ENCODE measurements at places on chromosomes 3 and 15.

- no peak for DNase-seq
Observed at GRCh38 chr15:55743729-55744655, 1.0 kb upstream of the PRTG start.

- no peak for DNase-seq
Observed at GRCh38 chr3:58567251-58567515, 10.0 kb downstream of the FAM107A start.

GRCh38 chr3:112459750-112460149, 39.5 kb downstream of the BTLA start:
- DNase-seq: no peak

GRCh38 chr3:30269751-30270445, 336.5 kb upstream of the TGFBR2 start:
- DNase-seq: peak; percentile 42

GRCh38 chr3:155753038-155753639, 8.3 kb upstream of the PLCH1 start:
- peak; percentile 45 for DNase-seq

DNA sequence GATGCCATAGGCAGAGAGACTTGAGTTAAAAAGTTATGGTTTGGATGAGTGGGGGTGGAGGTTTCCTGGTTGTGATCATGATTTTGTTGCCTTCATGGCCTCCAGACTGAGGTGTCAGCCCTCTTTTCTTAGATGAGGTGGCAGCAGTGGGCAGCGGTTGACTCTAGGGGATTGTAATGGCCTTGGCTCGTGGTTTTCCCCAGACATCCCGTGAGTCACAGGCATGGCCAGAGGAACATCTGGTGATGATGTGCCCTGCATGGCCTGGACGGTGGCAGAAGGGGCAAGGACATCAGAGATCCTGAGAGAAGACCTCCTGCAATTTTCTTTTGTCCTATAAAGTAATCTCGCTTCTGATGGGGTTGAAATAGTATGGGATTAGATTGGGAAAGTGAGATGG, 12.4 kb downstream of the RETNLB start:
- no peak for DNase-seq

GRCh38 chr3:160885791-160886286, 129.8 kb downstream of the PPM1L start:
- no peak for DNase-seq

DNA sequence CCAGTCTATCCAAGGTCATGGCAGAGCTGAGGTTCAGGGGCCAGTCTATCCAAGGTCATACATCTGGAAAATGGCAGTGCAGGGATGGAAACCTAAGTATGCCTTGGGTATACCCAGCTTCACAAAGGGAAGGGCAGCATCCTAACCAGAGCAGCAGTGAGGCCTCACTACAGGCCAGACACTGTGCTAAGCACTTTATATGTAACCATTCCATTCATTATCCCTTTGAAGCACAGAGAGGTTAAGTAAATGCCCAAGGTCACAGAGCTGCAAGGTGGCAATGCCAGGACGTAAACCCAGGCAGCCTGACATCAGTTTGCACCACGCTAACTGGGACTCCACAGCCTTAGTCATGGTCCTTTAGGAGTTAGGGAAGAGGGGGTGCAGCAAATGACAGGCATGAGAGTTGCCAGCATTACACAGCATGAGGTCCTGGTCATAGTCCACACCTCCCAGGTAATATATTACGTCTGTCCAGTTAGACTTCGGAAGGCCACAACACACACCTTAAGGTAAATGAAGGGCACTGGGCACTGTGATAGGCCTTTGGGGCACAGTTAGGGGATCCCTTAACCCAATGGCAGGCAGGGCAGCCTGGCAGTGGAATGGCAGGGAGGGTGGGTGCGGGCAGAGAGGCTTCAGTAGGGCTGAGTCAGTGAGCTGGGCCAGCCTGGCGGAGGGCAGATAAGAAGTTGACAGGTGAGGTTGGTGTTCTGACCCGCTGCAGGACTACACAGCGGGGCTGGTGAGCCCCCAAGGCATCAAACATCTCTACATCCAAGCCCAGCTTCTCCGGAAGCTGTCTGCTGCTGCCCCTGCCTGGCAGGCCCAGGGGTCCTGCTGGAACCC, 21.1 kb upstream of the CORO2B start:
- DNase-seq: no peak

DNA sequence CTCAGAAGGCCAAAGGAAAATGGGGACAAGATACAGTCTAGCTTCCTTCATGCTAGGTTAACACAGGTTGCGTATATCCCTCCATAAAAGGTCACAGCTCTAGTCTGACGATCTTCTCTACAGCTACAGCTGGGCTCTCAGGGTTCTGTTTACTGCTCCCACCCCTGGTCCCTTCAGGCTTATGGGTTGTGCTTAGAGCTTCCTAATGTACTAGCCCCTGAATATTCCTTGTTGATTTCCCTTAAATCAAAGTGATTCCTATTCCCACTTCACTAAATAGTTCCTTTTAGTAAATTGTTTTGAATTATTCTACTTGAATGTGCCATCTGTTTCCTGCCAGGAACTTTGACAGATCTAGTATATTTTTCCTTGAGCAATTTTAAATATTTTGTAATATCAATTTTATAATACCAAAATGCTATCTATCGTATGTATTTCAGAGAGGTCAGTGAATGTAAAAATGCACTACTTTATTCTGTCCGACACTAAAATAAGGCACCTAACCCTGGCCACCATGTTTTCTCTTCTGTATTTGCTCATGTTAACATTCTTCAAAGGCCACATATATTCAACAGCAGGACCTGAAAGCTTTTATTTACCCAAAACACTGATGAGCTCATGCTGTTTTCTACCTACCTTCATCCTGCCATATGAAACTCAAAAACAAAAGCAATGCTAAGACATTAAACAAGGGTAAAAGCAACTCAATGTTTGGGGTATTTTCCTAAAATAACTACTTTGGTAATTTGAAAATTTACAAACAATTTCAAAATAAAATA, 92.8 kb upstream of the TGFBR2 start:
- DNase-seq: no peak

GRCh38 chr3:161070980-161071663, 34.0 kb downstream of the B3GALNT1 start:
- DNase-seq: no peak

DNA sequence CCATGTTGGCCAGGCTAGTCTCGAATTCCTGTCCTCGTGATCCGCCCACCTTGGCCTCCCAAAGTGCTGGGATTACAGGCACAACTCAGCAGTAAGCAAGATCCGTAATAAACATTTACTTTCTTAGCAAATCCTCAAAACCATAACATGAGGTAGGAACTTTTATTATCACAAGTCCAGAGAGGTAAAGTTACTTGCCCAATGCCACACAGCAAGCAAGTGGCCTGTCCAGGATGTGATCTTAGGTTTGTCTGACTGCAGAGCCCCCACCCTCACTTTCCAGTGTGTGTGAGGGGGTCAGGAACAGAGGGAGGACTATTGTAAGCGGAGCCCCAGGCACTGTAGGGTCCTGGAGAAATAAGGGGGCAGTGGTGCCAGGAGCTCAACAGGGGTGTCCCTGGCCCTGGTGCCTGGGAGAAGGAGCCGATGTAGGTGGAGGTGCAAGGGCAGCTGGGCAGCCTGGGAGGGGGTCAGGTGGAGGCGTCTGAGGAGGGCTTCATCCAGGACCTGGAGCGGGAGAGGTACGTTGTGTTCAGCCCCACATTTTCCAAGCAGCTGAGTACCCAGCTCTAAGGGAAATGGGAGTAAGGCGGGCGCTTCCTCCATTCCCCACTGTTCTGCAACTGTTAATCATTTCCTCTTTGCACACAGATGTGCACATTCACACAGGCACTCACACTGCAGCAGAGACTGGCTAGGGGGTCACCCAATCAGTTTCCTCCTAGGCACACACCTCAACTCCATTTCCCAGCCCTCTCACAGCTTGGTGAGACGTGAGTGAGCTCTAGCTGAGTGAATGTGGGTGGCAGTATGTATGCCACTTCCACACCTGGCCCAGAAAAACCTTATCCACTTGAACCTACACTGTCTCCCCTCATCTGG, 5.9 kb downstream of the RPUSD3 start:
- DNase-seq: no peak

DNA sequence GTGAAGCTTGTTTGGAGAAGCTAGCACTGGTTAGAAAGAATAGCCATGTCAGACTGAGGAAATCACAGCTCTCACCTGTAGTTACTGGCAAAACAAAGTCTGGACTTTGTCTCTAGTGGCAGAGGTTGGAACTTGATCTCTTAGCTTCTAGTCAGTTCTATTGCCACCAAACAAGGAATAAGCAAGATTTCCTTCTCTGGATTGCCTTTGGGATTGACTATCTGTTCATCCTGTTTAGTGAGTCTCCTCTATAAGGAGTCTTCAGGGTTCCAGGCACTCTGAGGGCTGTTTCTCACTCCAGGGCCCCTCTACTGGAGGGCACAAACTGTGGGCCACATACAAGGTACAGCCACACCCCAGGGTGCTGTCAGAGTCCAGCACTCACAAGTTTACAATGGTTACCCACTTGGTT, 426.6 kb upstream of the THBS1 start:
- DNase-seq: peak; percentile 87
